Hypothalamus (tissue), 51 donors: ENCODE measurements at places on chromosomes 6 and 20.

DNA sequence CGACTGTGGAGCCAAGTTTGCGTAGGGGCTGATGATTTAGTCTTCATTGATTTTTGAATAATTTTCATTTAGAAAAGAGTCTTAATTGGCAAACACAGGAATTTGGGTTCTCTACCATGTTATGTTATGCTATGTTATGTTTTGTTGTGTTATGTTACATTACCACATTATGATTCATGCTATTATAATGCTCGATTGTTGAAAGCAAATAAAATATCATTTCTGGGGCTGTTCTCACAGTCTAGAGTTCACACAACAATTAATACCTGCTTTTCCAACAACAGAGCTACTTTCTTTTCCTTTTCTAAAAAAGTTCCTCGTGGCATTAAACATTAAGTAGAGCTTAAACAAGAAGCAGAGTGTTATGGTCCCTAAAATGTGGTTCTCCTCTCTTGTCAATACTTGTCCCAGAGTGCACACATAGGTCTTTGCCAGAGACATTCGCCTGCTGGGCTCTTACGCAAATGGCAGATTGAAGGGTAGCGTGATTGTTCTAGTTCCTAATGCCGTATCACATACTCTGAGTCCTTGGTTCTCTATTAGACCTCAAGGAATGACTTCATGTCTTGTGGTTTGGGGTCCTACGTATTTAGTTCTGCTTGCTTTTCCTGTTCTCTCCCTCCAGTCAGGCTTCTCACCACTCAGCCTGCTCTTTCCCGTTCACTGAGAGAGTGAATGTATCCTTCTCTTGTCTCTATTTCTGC lies 370.3 kb downstream of the CD109 start:
- DNase-seq = no peak

GRCh38 chr6:44527181-44527580 lies 139.7 kb downstream of the CDC5L start:
- DNase-seq = no peak

- no peak for DNase-seq
Observed at GRCh38 chr6:132687306-132687705, 26.5 kb downstream of the VNN1 start.

GRCh38 chr6:75085931-75086635 lies 119.8 kb downstream of the COL12A1 start:
- DNase-seq = no peak

- no peak for DNase-seq
Observed at GRCh38 chr20:4029505-4030467, 14.4 kb upstream of the RNF24 start.

- DNase-seq = peak; percentile 7
Observed at GRCh38 chr6:96391776-96392360, 129.7 kb upstream of the UFL1 start.
